ENCODE measurements at places on chromosomes 1 and 21. TPM values are rescaled to one million over a fixed set of nuclear protein-coding genes. Genes with fewer than 3 reads are reported as not detected.

- no peak overlapping the region for H3K4me3 ChIP-seq
- H3K36me3 ChIP-seq: peaks cover 39% of the 10 kb centered on the region
- peak overlapping the region; percentile 64 for H3K27ac ChIP-seq
- H3K4me1 ChIP-seq: peaks cover 44% of the 10 kb centered on the region
- H3K27me3 ChIP-seq: no peaks in the 10 kb centered on the region
- DNase-seq: no peak
Measured at GRCh38 chr1:243291292-243291691, 35.5 kb downstream of the SDCCAG8 start.

Gene NR5A2
- not detected for total RNA-seq

Gene NPR1
- total RNA-seq: 0.16 TPM

Gene GRIK3
- not detected for total RNA-seq

DNA sequence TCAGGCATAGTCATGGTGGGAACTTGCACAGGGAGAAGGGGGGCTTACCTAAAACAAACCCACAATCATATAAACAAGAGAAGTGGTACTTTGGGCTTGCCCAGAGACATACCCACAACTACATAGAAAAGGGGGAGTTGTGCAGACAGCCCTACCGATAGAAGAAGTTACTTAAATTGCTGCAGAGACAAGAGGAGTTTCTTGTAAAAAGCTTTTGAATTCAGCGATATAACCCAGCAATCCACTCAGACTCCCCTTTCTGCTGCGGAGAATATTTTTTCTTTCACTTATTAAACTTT, 164.0 kb upstream of the ETV3 start:
- no peaks in the 10 kb centered on the region for H3K36me3 ChIP-seq
- no peak for DNase-seq
- H3K27me3 ChIP-seq: peaks cover 15% of the 10 kb centered on the region
- H3K27ac ChIP-seq: no peak overlapping the region

DNA sequence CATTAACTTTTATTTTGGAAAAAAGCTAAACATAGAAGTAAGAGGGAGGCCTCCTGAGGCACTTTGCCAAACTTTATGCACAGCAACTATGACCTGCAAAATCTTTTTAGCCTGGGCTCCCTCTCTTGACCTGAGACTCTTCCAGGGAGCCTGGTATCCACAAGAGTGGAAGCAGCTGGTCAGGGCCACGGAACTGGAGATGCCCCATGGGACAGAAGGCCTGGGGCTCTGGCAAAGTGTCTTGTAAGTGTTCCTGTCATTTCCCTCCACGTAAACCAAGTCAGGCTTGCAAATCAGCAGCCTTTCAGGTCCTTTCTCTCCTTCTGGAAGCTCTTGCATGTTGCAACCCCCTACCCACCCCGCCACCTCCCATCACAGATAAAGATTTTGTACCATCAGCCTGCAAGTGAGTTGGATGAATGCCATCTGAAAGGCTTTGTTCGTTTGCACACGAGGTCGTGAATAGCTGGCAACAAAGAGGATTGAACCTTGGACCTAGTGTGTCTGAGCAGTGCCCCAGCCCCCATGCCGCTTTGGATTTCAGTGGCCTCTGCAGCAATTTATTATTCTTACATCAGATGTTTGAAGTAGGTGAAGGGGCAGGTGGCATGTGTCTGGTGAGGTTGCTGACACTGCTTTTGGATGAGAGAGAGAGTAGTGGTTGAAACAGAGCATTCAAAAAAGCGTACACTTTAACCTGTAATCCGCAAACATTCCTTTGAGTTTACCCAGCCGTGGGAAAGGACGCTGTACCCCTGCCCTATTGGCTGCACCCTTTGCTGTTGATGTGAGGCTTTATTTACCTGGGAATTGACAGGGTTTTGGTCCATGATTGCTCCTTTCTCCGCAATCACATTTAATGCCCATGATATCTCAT, 91.6 kb downstream of the GALNT2 start:
- peaks cover 3% of the 10 kb centered on the region for H3K36me3 ChIP-seq
- no peak overlapping the region for H3K4me3 ChIP-seq
- no peak for DNase-seq
- H3K4me1 ChIP-seq: peaks cover 59% of the 10 kb centered on the region
- H3K27me3 ChIP-seq: no peaks in the 10 kb centered on the region
- H3K27ac ChIP-seq: peak overlapping the region; percentile 71

Gene APOBEC4
- total RNA-seq: not detected

DNA sequence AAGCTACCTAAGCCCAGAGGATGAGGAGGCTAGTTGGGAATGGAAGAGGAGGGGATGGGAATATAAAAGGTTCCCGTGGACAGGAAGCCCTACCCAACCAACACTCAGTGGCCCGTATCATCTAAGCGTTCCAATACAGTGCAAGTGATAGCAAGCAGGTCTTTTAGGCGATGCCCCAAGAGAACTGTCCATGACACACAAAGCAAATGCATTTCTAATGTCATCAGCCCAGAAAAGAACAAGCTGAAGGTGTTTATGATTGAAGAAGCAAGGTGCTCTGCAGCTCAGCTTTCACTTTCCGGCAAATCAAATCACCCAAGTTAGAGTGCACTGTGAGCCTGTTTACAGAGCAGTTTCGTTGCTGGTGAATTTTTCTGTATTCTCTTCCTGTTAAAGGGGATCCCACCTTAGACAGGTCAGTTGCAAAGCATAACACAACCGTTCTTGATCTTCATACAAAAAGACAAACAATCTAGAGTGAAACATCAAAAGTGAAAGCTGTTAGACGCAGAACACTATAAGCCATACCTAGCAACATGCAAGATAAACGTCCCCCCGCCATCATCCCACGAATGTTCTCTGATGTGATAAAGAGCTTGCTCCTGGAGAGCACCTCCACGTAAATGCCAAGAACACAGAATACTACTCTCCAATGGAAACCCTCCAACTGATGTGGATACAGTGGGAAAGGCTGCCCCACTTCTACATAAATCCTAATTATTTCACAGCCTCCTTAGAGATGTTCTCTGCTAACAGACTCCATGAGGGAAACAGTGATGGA, 54.0 kb downstream of the PGBD5 start:
- no peak overlapping the region for H3K4me3 ChIP-seq
- no peaks in the 10 kb centered on the region for H3K4me1 ChIP-seq
- no peaks in the 10 kb centered on the region for H3K36me3 ChIP-seq
- no peak overlapping the region for H3K27ac ChIP-seq

Gene IGFN1
- total RNA-seq: 3.2 TPM

GRCh38 chr21:15174923-15175322, 110.1 kb upstream of the NRIP1 start:
- peaks cover 2% of the 10 kb centered on the region for H3K27me3 ChIP-seq
- H3K36me3 ChIP-seq: no peaks in the 10 kb centered on the region
- H3K27ac ChIP-seq: no peak overlapping the region
- no peak overlapping the region for H3K4me3 ChIP-seq
- DNase-seq: no peak

GRCh38 chr21:18248171-18248570, 3.5 kb downstream of the CHODL start:
- H3K27me3 ChIP-seq: peaks cover 26% of the 10 kb centered on the region
- H3K27ac ChIP-seq: no peak overlapping the region
- H3K36me3 ChIP-seq: no peaks in the 10 kb centered on the region

Gene SLC44A5
- total RNA-seq: 0.21 TPM

DNA sequence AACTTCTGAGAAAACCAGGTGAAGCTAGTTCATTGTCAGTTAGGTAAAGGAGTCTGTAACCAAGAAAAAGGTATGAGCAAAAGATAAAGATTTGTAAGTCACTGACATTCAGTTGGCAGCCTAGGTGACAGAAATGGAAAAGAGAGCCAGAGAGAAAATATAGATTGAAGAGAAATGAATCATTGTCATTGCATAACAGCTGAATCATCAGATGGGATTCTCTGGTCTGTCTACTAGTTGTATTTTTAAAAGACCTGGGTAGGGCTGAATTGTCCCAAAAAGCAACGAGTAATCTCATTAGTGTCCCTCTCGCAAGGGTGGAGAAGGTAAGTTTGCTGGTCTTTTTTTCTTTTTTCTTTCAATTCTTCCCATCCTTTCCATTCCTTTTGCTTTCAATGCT, 36.6 kb downstream of the PTGS2 start:
- no peak overlapping the region for H3K4me3 ChIP-seq
- no peaks in the 10 kb centered on the region for H3K27me3 ChIP-seq
- no peak overlapping the region for H3K27ac ChIP-seq
- no peak for DNase-seq
- no peaks in the 10 kb centered on the region for H3K4me1 ChIP-seq

DNA sequence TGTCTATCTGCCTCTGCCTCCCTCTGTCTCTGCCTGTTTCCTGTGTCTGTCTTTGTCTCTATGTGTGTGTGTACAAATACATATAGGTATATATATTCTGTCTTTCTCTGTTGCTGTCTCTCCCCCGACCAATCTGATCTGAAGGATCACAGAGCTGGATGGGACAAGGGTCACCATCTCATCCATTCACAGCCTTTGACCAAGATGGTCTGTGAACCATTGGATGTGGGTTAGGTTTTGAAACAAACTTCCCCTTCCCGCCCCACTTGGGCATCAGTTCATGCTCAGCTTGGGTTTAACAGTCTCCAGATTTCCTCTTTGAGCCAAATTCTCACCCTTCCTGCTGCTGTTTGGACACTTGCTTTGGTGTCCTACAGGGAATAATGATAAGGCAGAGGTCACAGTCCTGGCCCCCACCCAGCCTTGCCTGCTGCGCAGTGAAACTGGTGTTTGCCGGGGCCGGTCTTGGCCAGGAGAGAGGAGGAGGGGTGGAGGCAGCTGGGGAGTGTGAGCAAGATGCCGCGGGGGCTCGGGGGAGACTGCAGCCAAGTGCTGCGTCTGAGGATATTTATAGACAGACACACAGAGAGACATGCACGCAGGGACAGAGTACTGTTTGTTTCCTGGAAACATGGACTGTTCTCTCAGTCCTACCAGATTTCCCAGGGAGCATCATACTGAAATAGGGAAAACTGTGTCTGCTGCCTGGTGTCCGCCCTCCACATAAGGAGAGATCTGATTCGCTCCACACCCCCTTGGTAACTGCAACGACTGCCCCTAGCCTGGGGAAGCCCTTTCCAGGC, 27.0 kb upstream of the BTG2 start:
- H3K4me3 ChIP-seq: peak overlapping the region; percentile 65
- H3K4me1 ChIP-seq: peaks cover 32% of the 10 kb centered on the region
- DNase-seq: peak; percentile 92

- H3K4me3 ChIP-seq: no peak overlapping the region
- H3K27me3 ChIP-seq: no peaks in the 10 kb centered on the region
- no peak for DNase-seq
- H3K27ac ChIP-seq: peak overlapping the region; percentile 70
- H3K4me1 ChIP-seq: peaks cover 37% of the 10 kb centered on the region
- no peaks in the 10 kb centered on the region for H3K36me3 ChIP-seq
Measured at GRCh38 chr1:6802454-6802853, 17.2 kb downstream of the CAMTA1 start.

Gene MCOLN2
- total RNA-seq: not detected

DNA sequence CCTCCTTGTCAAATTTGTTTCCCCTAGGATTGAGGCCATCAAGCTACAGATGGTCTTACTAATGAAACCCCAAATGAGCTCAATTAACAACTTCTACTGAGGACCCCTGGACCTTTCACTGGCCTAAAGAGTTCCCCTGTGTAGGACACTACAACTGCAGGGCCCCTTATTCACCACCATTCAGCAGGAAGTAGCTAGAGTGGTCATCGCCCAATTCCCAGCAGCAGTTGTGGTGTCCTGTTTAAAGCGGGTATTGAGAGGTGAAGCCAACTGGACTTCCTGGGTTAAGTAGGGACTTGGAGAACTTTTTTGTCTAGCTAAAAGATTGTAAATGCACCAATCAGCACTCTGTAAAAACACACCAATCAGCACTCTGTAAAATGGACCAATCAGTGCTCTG, 1466.9 kb downstream of the KCNT2 start:
- H3K4me3 ChIP-seq: no peak overlapping the region
- H3K4me1 ChIP-seq: no peaks in the 10 kb centered on the region
- DNase-seq: no peak
- H3K27me3 ChIP-seq: no peaks in the 10 kb centered on the region
- no peaks in the 10 kb centered on the region for H3K36me3 ChIP-seq

DNA sequence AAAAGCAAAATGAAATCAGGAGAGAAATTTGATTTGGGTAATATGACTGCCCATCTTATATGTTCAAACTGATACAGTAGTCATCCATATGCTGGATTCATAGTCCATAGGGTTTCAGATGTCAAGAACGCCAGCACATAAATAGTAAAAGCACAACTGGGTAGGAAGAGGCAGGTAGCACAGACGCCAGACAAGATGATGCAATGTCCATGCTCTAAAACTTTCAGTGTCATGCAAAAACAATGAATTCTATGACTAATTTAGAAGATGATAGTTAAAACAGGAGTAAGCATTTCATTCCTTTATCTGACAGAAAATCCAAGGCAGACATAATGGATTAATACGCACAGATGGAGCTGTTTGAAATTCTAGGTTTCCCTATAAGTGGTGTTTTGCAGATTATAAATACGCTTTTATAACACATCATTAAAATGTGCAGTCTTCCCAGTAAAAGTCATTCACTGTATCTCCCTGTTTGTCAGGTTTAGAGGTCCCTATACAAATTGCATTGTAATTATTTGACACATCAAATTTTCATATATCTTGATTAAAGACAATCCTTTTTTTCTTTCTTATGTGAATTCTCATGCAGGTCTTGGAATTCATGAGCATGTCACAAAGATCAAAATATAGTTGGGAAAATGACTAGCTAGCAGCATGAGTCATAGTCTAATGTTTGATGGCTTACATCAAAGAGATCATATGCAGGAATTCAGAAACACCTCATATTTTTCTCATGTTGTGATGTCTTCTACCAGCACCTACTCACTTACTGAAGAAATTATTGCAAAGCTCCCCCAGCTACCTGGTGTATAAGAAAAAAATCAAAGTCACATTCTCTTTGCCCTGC, 139.9 kb downstream of the DSCAM start:
- no peaks in the 10 kb centered on the region for H3K27me3 ChIP-seq
- no peaks in the 10 kb centered on the region for H3K4me1 ChIP-seq
- no peak overlapping the region for H3K4me3 ChIP-seq
- no peaks in the 10 kb centered on the region for H3K36me3 ChIP-seq
- DNase-seq: no peak

Gene OR2M5
- not detected for total RNA-seq

Gene RGS8
- not detected for total RNA-seq

DNA sequence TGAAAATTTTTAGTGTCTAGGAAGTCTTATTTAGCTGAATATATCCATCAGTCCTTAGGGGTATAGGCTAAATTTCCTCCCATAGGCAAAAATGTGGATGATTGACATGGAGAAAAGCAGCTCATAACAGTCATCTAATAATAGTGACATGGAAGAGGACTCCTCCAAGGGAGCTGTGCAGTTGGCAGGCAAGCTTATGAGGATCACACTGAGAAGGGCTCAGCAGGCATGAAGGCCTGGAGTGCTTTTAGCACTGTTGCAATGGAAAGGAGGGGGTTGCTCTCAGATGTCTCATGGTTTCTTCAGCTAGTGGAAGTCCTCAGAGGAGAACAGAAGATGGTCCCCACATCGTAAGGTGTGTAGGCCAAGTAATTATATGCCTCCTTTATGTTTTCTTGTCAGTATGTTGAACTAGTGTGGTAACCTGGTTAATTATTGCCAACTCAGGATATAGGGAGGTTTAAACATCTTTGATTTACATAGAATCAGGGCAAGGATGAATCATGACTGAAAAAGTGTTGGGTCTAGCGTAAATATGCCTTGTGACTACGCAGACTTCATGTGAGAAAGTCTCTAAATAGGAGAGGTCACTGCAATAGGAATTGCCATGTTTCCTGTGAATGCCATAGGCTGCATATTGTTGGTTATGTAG, 18.9 kb downstream of the VN1R5 start:
- no peaks in the 10 kb centered on the region for H3K4me1 ChIP-seq
- H3K36me3 ChIP-seq: no peaks in the 10 kb centered on the region

GRCh38 chr1:109534307-109534858, 5.3 kb upstream of the GPR61 start:
- no peak overlapping the region for H3K4me3 ChIP-seq
- H3K27me3 ChIP-seq: peaks cover 11% of the 10 kb centered on the region
- DNase-seq: no peak
- no peaks in the 10 kb centered on the region for H3K36me3 ChIP-seq
- H3K4me1 ChIP-seq: peaks cover 33% of the 10 kb centered on the region
- no peak overlapping the region for H3K27ac ChIP-seq

Gene DFFA
- total RNA-seq: 39.6 TPM

Gene NEXN
- 19.5 TPM for total RNA-seq
